Immature natural killer cell (primary cell): ENCODE measurements at places on chromosomes 3 and 15.

- DNase-seq, result no peak
Observed at GRCh38 chr15:59867086-59867855, 136.8 kb upstream of the FOXB1 start.

- DNase-seq, result no peak
Observed at GRCh38 chr3:194871864-194872668, 186.4 kb downstream of the FAM43A start.

GRCh38 chr3:86865506-86865905 is 125.4 kb downstream of the VGLL3 start:
- no peak for DNase-seq

DNA sequence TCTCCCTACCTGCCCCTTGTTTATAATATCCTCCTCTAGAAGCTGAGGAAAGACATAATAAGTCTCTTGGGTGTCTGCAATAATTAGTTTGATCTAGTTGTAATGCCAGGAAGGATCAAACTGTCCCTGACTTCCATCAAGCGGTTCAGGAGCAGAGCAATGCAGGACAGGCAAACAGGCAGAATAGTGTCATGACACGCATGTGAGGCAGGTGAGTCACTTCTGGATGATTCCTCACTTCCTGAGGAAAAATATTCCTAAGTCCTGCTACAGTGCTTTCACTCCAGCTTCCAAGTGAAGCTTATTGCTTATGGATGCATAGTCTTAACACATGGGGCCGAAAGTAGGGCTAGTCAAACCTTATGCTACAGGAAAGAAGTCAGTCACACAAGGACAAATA is 85.8 kb downstream of the GREM1 start:
- no peak for DNase-seq

DNA sequence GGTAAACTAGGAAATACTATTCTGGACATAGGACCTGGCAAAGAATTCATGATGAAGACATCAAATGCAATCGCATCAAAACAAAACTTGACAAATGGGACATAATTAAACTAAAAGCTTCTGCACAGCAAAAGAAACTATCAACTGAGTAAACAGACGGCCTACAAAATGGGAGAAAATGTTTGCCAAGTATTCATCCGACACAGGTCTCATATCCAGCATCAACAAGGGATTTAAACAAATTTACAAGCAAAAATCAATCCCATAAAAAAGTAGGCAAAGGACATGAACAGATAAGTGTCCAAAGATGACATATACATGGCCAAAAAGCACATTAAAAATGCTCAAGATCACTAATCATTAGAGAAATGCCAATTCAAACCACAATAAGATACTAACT is 1088.9 kb downstream of the NAALADL2 start:
- DNase-seq, result no peak

DNA sequence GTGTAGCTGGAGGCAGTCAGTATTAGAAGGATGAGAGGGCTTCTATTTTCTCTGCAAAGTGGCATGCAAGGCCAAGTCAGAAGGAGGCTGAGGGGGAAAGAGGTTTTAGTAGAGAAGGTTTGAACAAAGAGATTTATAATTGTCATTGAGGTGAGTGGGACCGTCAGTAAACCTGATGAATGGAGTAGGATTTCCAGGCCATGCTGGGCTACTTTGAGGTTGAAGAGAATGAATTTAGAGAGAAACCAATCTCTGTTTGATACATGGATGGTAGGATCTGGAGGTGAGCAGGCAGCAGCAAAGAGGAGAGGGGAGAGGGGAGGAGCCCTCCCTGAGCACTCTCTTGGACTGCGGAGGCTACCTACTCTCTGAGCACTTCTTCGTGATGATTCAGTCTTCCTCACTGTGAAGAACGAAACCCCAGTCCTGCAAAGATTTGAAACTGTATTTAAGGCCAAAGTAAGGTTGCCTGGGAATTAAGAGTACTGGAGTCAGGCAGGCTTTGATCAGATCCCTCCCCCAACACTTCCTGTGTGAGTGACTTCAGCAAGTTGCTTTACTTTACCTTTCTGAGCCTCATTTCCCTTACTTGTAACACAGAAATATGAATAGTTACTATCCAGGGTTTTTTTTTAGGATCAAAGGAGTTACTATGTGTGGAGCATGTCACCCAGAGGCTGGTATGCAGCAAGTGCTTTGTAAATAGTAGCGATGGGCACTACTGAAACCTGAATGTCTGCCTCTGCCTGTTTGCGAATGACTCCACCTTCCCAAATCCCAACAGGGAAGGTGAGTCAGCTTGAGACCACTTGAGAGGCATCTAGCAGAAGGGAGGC is 75.8 kb downstream of the RPL39L start:
- no peak for DNase-seq
